ENCODE measurements at places on chromosomes 7 and 10.

DNA sequence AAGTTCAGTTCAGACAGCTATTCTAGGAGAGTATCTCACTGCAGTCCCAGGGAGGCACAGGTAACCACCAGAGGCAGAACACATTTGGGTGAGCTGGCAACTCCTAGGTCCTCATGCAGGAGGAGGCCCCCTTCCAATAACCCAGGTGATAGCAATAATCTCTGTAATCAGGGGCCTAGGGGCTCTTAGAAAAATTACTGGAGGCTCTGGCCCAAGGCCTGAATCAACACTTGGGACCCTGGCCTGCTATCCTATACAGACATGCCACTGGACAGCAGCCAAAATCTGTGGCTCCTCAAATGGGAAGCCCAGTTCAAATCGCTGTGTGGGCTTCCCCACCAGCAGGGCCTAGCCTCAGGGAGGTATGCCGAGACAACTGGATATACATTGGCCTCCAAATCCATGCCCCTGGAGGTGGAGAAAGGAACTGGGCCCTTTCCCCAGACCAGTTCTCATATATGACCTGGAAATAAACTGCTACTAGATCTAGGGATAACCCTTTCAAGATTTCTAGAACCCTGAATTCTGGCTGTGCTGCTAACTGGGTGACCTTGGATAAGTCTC, 1.6 kb downstream of the AVPI1 start:
- peak; percentile 24 for DNase-seq

DNA sequence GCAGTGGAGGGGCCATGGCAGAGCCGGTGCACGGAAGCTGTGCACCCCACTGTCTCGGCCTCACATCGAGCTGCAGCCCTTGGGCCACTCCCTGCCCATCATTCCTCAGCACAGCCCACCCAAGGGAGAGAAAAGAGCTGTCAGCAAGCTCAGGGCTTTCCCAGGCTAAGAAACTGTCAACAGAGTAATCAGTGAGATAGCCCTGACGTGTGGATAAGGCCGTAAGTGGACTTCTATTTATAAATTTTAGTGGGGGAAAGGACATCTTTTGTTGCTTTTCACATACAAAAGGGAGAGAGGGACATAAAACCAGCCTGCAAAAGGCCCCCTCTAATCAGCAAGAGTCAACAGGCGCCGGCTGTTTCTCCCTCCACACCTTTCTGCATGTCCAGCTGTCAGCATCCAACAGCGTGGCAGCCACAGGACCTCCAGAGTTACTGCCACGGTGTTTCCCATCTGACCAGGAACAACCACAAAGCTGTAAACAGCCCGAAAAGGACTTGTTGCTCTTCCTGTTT, 56.8 kb upstream of the DDC start:
- DNase-seq = no peak

DNA sequence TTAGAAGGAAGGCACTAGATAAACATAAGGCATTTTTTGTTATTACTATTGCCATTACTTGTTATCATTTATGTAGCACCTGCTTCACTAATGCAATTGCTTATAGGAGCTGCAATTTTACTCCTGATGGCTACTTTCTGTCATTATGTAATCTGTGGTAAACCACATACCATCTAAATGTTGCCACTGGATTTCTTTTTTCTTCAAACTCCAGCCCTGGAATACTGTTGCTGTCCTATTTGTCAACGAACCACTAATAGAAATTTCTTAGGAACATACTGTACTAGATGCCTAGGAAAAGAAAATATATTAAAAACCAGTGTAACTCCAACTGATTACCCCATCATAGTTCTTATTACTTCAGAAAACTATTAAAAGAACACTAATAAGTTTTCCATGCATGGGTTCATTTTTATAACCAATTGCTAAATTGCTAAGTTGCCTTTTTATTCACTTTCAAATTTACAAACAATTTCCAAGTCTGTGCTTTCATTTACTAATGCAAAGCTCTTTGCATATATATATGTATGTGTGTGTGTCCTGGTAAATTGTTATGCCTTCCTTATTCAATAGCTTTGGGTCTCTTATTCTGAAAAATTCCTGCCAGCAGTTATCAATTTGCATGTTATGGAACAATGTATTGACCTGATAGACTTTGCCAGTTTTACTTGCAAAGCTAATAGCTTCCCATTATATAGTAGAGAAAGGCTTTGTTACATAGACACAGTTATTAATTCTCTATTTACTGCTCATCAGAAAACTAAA, 287.4 kb downstream of the EXOC4 start:
- DNase-seq = no peak

- DNase-seq = no peak
These were observed 261.2 kb downstream of the SKIDA1 start for GRCh38 chr10:21264271-21264670.

DNA sequence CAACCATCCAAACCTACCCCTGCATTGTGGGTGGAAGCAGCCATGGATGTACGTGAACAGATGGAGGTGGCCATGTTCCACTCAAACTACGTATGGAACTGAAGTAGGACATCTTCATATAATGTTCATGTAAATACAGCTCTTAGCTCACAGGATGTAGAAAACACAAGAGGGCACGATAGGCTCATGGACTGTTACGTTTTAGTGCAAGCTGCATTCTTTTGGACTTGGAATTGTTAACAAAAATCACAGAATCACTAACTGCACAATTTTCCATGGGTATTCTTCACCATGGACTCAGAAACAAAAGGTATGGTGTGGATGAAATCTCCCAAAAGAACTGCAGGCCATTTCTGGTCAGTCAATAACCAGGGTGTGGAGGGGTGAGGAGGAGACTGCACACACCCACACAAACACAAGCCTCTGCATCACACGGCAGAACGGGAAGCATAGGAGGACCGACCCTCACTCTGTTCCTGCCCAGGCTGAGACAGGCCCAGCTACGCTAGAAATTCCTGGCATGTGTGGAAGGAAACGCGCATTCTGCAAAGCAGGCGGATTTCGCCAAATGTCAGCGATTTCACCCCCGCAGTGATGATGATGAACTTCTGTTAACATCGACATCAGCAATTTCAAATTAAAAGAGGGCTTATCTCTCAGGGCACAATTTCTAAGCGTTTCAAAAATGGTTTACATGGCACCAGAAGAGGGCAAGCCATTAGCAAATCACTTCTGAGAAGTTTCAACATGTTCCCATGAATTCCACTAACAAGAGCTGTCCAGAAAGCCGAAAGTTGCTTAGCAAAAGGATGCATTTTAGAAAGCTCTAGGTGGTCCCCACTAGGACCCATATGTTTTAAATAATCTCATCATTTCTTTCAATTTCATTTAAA, 149.0 kb downstream of the TNS3 start:
- no peak for DNase-seq

Measured in fibroblast of upper back skin (primary cell).